ENCODE measurements at places on chromosomes 12 and 14.

DNA sequence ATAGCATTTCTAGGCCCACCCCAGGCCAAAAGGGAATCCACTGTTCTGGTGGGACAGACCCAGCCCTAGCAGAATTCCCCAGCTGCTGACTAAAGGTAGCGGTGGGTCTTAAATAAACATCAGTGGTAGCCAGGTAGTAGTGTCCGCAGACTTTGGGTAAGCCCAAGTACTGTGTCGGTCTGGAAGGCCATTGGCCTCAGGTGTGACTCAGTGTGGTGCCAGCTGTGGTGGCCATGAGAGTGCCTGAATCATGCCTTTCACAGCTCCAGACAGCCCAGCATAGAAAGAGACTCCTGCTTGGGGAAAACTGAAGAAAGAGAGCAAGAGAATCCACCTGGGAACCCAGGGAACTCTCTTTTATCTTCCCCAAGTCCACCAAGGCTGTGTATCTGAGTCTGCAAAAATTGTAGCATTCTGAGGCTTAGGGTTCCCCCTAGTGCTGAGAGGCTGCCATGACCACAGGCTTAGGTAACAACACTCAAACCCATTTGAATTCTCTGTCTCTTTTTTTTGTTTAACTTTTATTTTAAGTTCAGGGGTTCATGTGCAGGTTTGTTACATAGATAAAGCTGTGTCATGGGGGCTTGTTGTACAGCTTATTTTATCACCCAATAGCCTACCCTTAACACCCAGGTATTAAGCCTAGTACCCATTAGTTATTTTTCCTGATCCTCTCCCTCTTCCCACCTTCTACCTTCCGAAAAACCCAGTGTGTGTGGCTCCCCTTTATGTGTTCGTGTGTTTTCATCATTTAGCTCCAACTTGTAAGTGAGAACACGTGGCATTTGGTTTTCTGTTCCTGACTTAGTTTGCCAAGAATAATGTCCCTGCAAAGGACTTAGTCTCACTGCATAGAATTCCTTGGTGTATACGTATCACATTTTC lies 16.7 kb upstream of the CD163L1 start:
- DNase-seq: no peak

- DNase-seq: no peak
These were observed 141.3 kb downstream of the SMOC1 start for GRCh38 chr14:70020352-70021170.

GRCh38 chr12:27539191-27539631 lies 15.2 kb downstream of the PPFIBP1 start:
- no peak for DNase-seq

DNA sequence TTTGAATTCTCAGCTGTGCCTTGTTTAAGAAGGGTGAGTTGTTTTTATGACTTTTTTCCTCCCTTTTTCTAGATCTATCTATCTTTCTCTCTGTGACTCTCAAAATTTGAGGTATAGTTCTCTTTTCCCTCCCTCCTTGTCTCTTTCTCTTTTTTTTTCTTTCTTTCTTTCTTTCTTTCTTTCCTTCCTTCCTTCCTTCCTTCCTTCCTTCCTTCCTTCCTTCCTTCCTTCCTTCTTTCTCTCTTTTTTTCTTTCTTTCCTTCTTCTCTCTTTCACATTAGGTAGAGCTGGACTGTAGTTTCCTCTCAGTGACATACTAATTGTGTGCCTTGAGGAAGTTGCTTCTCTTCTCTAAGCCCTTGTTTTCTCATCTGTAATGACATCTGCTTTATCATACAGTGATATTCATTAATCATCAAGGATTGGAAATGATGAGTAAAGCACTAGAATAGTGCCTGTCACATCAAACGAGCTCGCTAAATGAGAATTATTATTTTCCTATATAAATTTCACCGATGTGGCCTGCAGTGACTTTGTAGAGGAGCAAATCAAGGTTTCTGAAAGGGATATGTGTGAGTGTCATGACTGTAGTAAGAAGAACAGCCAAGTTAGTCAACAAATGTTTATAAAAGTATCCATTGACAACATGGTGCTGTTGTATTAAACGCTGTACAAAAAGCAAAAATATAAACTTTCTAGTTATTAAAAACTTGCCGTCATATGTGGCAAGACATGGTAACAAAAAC lies 78.9 kb upstream of the SLC38A2 start:
- no peak for DNase-seq
